Body of pancreas (tissue), 4 donors: ENCODE measurements at places on chromosomes 4 and X. TPM values are rescaled to one million over a fixed set of nuclear protein-coding genes. Genes with fewer than 3 reads are reported as not detected.

DNA sequence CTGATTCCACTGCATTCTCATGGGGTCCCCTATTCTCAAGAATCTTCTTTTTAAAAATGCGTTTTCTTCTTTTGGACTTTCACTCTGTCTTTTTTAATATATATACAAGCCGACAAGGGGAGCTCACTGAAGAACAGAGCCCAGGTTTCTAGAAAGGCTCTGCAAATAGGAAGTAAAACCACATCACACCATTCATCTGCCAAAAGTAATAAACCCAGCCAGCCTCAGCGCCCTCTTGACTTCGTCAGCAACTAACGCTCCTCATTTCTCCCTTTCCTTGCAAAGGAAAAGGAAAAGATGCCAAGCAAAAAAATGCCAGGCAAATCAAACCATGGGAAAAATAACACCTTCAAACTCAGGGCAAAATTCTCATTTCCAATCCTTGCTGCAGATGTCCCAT lies 136.4 kb downstream of the HHIP start:
- peaks cover 3% of the 10 kb centered on the region for H3K4me1 ChIP-seq
- DNase-seq, result peak; percentile 17
- H3K4me3 ChIP-seq, result no peak overlapping the region
- no peaks in the 10 kb centered on the region for H3K27me3 ChIP-seq
- no peak overlapping the region for H3K27ac ChIP-seq
- no peaks in the 10 kb centered on the region for H3K36me3 ChIP-seq

- no peak for DNase-seq
- peaks cover 15% of the 10 kb centered on the region for H3K4me1 ChIP-seq
- H3K36me3 ChIP-seq, result no peaks in the 10 kb centered on the region
- no peak overlapping the region for H3K27ac ChIP-seq
- H3K27me3 ChIP-seq, result no peaks in the 10 kb centered on the region
- no peak overlapping the region for H3K4me3 ChIP-seq
These were observed 2.8 kb upstream of the TIFA start for GRCh38 chr4:112288455-112288854.

DNA sequence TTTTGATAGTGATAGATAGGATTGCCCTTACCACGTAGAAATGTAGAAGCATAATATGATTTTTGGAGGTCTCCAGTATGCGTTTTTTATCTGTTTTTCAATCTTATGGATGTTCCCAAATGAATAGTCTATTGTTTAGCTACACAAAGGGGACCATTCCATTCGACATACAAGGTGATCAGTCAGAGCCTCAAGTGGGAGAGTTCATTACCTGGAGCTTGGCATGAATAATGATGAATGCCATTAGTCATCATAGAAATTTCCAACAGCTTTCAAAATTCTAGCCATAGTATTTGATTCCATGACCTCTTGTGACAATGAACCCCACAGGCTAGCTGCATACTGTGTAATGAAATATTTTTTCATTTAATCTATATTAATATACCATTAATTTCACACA lies 123.6 kb downstream of the PDHA2 start:
- H3K4me3 ChIP-seq, result no peak overlapping the region
- no peaks in the 10 kb centered on the region for H3K36me3 ChIP-seq
- no peaks in the 10 kb centered on the region for H3K4me1 ChIP-seq
- DNase-seq, result no peak

DNA sequence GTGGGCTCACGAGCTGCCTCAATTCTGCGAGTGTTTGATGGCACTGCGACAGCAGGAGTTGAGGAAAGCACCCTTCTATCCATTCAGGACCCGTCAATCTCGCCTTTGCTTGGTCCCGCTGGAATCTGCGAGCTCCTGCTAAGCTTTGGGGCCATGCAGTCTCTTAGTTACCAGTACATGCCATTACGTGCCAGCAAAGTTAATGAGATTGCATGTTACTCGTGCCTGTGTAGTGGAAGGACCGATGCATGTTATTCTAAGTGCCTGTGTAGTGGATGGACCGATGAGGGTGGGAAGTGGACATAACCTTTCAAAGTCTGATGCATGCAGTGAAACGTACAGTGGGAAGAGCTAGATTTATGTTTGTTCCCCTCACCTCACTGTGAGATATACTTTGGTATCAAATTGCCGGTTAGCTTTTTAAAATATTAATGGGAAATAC lies 569 bp downstream of the RPS3A start:
- H3K27me3 ChIP-seq, result no peaks in the 10 kb centered on the region
- H3K27ac ChIP-seq, result peak overlapping the region; percentile 87
- peak overlapping the region; percentile 67 for H3K4me3 ChIP-seq
- H3K4me1 ChIP-seq, result peaks cover 29% of the 10 kb centered on the region

DNA sequence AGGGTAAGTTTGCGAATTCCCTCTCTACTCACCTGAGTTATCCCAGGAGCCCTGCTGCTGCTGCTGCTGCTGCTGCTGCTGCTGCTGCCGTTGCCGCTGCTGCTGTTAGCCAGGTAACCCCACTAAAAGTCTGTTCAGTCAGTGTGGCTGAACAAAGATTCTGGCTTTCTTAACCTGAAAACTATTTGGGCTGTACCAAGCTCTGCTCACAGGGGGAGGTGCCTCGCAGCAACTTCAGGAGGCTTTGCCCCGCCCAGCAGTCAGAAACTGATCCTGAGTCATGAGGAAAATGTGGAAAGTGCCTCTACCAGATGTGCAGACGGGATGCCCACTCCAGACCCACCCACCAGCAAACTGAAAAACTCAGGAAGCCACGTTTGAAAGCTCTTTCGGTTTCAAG lies at the start of gene CAPN6:
CAPN6 (minus strand) TSS at position 145 of the 400 bp plus-strand sequence. CDS start 6,547 bp downstream, outside the sequence.
- H3K4me3 ChIP-seq, result no peak within 1 kb of the TSS
- no peaks in the 10 kb centered on the region for H3K27me3 ChIP-seq
- H3K27ac ChIP-seq, result no peak within 1 kb of the TSS
- DNase-seq, result peak; percentile 21

DNA sequence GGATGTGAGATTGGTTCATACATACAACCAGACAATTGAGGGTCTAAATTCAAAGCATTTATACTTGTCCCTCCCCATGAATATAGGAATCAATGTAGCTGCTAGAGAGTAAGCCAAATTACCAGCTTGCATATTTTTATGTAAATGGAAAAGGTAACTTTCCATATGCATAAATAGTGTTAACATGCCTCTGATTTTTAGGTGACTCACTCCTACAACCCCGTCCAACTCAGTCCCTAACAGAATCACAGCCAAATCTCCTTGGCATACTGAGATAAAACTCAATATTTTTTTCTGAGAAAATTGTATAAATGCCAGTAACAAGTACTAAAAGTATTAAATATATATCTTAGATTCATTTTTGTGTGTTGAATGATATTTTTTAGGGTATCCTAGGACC lies 67.2 kb downstream of the INPP4B start:
- H3K4me3 ChIP-seq, result no peak overlapping the region
- no peak for DNase-seq
- no peak overlapping the region for H3K27ac ChIP-seq

- H3K4me1 ChIP-seq, result peaks cover 9% of the 10 kb centered on the region
- no peak for DNase-seq
- H3K36me3 ChIP-seq, result no peaks in the 10 kb centered on the region
- no peak overlapping the region for H3K4me3 ChIP-seq
These were observed 7.6 kb downstream of the CPLX1 start for GRCh38 chr4:818106-818921.

DNA sequence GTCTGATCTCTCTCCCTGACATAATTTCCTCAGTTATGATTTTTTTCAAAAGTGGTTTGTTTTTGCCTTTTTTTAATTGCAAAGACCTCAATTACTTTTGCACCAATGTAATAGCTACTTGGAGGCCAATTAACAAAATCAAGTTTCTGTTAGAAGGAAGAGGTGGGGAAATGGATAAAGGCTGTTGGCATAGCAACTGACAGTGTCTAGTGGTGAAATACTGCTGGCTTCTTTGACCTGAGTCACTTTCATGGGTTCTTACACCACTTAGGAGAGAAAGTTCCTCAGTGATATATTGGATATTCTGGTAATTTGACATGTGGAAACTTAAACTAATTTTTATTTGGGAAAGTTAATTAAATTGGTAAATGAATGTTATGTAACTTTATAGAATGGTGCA lies 26.5 kb upstream of the ATP8A1 start:
- H3K4me1 ChIP-seq, result no peaks in the 10 kb centered on the region
- no peak overlapping the region for H3K4me3 ChIP-seq
- no peaks in the 10 kb centered on the region for H3K36me3 ChIP-seq
- no peak for DNase-seq

- no peaks in the 10 kb centered on the region for H3K36me3 ChIP-seq
- H3K27ac ChIP-seq, result no peak overlapping the region
- no peaks in the 10 kb centered on the region for H3K27me3 ChIP-seq
- no peak overlapping the region for H3K4me3 ChIP-seq
- no peaks in the 10 kb centered on the region for H3K4me1 ChIP-seq
- no peak for DNase-seq
These were observed 605.9 kb upstream of the DIPK2B start for GRCh38 chrX:45806410-45807121.

GRCh38 chr4:113407409-113407808 lies 354.1 kb downstream of the CAMK2D start:
- no peak overlapping the region for H3K4me3 ChIP-seq
- no peak overlapping the region for H3K27ac ChIP-seq
- no peak for DNase-seq

DNA sequence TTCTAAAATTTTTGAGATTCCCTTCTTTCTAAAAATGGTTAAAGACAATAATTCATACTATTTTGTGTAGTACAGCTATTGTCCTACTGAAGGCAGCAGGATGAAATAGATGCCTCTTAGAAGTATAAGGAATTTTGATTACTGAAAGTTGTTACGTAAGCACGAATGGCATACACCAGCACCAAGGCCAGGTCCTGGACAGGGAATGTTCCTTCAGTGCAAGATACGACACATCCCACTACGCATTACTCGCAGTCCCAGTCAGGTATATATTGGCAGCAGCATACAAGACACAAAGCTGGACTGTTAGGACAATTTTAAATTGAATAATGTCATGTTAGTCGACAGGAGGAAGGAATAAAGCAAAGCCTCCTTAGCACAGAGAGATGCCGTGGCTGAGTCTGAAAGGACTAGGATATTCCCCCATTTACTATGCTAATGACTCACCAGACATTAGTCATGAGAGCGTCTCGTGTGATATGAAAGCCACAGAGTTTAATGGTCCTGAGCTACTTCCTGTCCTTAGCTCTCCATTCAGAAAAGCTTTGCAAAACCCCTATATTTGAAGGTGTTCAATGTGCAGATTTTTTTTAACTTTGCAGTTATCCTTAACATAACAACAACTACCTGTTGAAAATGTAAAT lies 504.3 kb downstream of the FAM133A start:
- H3K27me3 ChIP-seq, result no peaks in the 10 kb centered on the region
- no peaks in the 10 kb centered on the region for H3K4me1 ChIP-seq
- no peak overlapping the region for H3K27ac ChIP-seq
- no peak for DNase-seq

DNA sequence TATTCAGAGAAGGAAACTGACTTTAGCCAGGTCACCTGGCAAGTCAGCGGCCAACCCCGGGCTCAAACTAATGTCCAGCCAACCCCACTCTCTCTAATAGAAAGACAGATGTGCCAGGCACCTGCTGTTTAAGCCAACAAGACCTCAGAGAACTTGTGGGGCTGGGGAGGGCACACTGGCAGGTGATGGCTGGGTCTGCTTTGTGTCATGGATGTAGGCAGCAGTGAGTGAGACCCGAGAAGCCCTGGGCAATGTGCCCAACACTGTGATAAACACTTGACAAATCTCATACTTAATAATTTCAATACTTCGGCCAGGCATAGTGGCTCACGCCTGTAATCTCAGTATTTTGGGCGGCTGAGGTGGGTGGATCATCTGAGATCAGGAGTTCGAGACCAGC lies 9.0 kb upstream of the CD99L2 start:
- H3K4me3 ChIP-seq, result no peak overlapping the region
- H3K27me3 ChIP-seq, result no peaks in the 10 kb centered on the region
- no peaks in the 10 kb centered on the region for H3K36me3 ChIP-seq
- no peak for DNase-seq
- H3K27ac ChIP-seq, result no peak overlapping the region

DNA sequence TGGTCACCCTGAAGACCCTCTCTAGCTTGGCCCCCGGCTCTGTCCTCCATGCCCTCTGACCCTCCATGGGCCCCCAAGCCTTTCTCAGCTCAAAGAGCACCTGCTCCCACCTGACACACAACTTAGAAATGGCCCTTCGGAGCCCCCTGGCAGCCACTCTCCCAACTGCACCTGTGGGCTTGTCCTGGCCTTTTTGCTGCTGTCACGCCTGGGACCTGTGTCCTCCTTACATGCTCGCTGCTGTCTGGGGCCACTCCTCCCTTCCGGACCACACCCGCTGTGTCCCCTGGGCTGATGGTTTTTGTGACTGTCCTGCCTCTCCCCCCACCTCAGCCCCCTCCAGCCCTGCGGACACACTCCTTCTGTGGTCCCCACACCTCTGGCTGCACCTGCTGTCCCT lies 106.2 kb upstream of the AFAP1 start:
- H3K4me1 ChIP-seq, result peaks cover 9% of the 10 kb centered on the region
- H3K4me3 ChIP-seq, result no peak overlapping the region
- H3K27ac ChIP-seq, result no peak overlapping the region
- no peak for DNase-seq

GRCh38 chrX:43349363-43349762 lies 306.7 kb upstream of the MAOA start:
- H3K27ac ChIP-seq, result no peak overlapping the region
- no peaks in the 10 kb centered on the region for H3K4me1 ChIP-seq
- no peaks in the 10 kb centered on the region for H3K36me3 ChIP-seq
- no peaks in the 10 kb centered on the region for H3K27me3 ChIP-seq
- H3K4me3 ChIP-seq, result no peak overlapping the region
- peak; percentile 44 for DNase-seq

DNA sequence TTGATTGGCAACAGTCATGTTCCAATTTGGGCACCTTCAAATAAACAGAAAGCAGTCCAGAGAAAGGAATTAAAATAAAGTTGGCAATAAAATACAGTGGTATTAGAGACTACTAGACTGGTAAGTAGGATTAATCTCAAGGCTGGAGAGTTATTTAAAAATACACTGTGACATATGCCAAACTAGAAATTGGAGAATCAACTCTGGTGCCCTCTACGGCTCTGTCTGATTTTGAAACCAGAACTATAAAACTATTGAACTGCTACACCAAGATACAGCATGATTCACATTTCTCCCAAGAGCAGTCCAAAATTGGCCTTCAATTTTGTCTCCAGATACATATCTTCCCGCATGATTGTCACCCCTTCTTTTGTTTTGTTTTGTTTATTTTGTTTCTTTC lies 78.7 kb upstream of the FAM47B start:
- H3K4me3 ChIP-seq, result no peak overlapping the region
- H3K27ac ChIP-seq, result no peak overlapping the region
- H3K27me3 ChIP-seq, result no peaks in the 10 kb centered on the region

DNA sequence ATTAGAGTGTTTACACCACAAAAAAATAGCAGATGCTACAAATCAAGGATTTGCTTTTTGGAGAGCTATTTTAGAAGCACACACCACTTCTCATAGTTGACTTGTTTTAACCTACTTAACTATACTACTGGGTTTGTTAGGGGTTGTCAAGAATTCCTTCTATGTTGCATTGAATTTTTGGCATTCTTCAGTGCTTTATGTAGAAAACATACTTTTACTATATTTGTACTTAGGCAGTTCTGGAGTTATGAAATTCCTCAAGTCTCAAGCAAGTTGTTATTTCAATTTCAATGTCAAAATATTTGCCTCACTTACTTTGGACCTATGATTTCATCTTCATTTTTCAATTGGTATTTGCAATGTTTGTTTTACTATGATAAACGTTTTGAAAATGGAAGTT lies 449.6 kb downstream of the GLUD2 start:
- no peak for DNase-seq
- no peak overlapping the region for H3K4me3 ChIP-seq
- H3K27me3 ChIP-seq, result no peaks in the 10 kb centered on the region
- no peak overlapping the region for H3K27ac ChIP-seq
- H3K4me1 ChIP-seq, result no peaks in the 10 kb centered on the region

The P2RY4 gene
- not detected for total RNA-seq

The PASD1 gene
- not detected for total RNA-seq

The LEF1 gene
- 1.6 TPM for total RNA-seq

The MAML3 gene
- total RNA-seq, result 11.2 TPM

The POU3F4 gene
- not detected for total RNA-seq
